ENCODE measurements at places on chromosomes 16 and 17.

DNA sequence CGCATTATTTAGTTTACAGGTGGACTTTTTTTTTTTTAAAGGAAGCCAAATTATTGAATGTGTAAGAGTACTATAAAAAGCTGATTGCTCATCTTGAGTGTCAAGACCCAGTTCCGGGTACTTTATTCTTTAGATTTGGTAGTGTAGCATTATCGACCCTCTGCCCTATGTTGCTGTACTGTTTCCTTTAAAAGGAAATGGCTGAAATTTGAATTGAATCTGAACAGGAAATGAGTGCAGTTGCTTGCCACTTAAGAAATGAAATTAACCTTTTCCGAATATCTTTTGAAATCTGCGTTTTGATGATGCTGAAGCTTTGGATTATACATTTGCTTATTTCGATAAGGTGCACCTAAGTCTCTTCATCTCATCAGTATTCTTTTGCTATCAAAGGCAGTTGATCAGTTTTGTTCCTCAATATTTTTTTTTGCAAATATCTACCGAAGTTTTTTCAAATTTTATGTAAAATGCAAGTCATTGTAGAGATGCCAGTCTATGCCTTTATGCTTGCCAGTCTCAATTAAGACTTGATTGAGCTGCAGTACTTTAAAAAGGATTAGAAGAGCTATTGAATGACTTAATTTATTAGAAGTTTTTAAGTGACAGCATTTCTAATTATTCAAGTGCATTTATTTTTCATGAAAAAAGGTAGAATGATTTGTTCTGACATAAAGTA lies 1.8 kb downstream of the GGNBP2 start:
- no peak for DNase-seq

DNA sequence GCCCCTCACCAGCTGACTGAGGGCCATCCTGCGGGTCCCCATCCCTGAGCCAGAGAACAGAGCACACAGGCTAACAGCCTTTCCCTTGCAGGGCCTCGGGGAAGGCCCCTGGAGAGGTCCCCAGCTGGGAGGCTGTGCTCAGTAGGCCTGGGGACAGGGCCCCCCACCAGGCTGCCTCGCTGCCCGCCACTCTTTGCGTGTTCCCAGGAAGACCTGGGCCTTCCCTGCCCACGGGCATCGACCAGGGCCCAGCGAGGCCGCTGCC lies 785 bp downstream of the HID1 start:
- no peak for DNase-seq

DNA sequence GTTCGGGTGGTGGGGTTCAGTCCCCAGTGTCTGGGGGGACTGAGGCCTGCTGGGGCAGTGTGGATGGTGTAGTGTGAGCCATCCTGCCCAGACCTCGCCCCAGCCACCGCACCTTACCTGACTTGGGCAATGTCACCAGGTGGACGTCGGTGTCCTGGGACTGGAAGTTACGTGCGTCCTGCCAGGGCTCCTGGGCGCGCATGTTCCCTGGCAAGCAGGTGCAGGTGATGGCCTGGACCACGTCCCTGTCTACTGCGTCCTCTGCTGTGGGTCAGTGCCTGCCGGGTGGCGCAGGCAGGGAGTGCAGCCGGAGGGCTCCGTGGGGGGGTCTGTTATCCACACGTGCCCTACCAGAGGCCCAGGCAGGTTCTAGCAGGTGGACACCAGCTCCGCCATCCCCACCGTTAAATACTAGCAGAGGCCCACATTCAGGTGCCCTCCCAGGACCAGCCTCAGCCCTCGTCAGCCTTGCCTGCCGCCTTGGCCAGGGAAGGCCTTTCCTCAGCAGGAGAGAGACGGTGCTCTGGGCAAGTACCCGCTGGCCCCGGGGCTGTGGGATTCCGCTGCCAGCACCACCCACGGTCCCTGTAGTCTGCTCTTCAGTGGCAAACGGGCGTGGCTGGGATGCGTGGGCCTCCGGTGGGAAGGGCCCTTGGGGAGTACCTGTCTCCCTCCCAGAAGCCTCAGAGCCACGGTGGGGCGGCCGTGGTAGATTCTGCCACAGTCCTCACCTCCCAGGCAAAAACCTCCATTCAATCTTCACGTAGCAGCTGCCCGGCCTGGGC lies 8.1 kb upstream of the DPEP1 start:
- no peak for DNase-seq

DNA sequence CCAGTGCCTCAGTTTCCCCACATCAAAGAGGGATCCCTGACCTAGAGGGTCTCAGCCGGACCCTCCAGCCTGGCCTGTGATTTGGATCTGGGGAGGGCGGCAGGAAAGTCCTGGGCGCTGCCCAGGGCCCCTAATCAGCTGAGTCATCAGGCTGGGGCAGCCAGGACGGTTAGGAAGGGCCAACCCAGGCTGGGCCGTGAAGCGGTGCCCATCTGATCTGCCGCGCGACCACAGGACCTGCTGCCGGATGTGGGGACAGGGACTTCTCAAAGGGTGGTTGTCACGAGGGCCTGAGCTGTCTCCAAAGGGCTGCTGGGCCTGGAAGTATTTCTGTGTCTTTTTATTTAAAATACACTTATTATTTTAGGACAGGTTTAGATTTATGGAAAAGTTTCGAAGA lies 4.4 kb downstream of the TPSAB1 start:
- no peak for DNase-seq

GRCh38 chr16:89357055-89357816 lies 133.1 kb downstream of the ANKRD11 start:
- no peak for DNase-seq

DNA sequence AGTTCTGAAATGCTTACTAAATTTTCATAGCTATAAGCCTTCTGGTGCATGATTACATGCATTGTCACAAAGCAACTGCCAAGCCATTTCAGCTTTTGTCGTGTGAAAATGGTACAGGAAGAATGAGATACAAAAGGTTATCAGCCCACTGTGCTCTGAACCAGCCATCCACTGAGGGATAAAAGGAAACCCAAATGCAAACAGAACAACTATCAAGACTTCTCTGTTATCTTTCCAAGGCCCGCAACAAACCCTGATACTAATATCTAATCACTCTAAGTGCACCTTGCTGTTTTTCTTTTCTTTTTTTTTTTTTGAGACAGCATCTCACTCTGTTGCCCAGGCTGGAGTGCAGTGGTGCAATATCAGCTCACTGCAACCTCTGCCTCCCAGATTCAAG lies 109.0 kb downstream of the FTO start:
- no peak for DNase-seq

- DNase-seq = no peak
Measured at GRCh38 chr16:57348327-57348726, 10.3 kb upstream of the CCL22 start.

All from BJ (cell line).